ELR (cell line): ENCODE measurements at places on chromosomes 2 and 18.

DNA sequence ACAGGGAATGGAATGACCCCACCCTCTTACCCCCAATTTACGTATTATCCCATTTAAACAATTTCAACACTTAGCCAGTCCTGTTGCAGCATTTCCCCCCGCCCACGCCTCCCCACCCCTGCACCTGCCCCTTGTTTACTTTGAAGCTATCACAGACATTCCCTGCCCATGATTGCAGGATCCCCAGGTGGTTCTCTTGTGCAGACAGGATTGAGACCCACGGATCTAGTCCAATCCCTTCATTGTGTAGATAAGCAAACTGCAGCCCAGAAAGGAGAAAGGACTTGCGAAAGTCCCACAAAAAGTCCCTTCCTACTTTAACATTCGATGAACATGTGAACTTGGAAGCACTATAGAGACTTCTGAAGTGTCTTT, 38.9 kb downstream of the TMEM17 start:
- no peak for DNase-seq

DNA sequence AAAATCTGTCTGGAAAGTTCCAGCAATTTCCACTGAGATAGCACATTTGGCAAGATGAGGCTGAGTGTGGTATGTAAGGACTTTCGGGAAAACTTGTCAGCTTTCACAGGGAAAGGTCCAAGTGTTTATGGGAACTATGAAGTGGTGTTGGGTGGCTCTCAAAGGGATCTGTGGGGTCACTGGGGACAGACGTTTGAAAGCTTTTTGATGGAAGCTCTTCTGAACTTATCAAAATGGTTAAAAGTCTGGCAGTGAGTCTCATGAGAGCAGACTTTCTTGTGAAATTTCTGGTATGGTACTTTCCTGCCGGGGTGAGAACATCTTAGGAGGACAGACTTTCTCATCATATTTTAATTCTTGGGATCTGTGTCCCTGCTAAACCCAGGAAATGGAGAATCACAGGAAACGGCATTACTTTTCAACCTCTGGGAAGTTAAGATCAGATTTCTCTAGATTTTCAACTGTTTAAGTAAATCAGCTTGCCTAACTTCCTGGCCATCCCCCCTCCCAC, 546.3 kb upstream of the ZEB2 start:
- DNase-seq = no peak

- peak; percentile 7 for DNase-seq
Measured at GRCh38 chr18:63162271-63163014, 157.1 kb downstream of the BCL2 start.

- no peak for DNase-seq
Measured at GRCh38 chr18:65352186-65352585, 398.6 kb upstream of the CDH7 start.

DNA sequence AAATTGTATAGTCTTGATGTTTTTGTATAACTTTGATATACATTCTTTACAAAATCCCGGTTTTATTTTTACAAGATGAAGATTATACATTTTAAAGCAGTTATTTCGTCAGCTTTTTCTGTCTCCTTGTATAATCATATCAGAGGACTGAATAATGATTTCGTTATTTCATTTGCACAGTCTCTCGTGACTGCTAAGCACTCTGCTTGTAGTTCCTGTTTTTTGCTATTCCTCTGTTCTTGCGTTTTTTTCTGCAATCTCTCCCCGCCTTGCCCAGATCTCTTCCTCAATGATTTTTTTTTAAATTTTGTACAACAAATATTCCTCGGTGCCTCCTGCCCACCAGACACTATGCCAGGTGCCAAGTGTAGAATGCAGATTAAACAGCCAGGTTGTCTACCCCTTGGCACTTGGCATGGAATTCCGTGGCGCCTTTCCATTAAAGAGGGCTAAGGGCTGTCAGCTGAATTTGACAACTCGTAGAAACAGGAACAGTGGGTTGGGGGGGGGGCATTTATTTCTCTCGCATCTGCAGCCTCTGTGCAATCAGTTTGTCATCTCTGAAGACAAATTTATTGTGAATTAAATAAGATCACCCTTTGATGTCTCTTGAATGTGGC, 69.6 kb downstream of the KLHL29 start:
- no peak for DNase-seq
